ENCODE measurements at places on chromosomes 2 and 18. TPM values are rescaled to one million over a fixed set of nuclear protein-coding genes. Genes with fewer than 3 reads are reported as not detected.

DNA sequence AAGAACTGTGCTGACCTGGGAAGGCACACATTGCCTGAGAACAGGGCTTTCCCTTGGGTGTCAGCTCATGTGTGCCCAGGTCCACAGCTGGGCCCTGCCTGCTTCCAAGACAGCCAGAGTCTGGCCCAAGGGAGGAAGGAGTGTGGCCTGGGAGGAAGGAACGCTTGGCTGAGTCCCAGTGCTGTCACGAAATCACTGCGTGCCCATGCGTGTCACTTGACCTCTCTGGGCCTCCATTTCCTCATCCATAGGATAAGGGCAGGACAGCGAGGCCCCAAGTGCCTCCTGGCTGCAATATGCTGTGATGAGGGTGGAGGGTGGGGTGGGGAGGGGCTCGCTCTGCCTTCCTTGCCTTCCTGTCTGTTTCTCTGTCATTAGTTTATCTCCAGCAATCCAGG, 642 bp upstream of the KCNK3 start:
- H3K27me3 ChIP-seq, result no peaks in the 10 kb centered on the region
- H3K4me3 ChIP-seq, result peak overlapping the region; percentile 24
- peaks cover 31% of the 10 kb centered on the region for H3K4me1 ChIP-seq
- peak overlapping the region; percentile 91 for H3K27ac ChIP-seq
- H3K36me3 ChIP-seq, result no peaks in the 10 kb centered on the region
- peak; percentile 84 for DNase-seq

DNA sequence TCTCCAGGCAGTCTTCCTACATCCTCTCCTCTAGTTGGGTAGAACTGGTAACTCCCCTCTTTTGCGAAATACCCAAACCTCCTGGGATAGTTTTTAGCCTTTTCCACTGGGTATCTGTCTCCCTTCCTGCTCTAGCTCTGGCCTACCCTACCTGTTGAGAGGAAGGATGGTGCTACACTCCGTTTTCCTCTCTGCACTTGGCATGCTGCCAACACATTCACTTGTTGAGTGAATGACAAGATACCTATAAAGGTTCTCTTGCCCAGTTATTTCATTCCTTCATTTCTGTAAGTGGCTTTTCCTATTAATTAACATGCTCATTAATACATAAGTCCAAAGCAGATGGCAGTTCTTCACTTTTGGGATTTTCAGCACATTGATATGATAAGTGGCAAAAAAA, 293.8 kb downstream of the CNTNAP5 start:
- no peaks in the 10 kb centered on the region for H3K36me3 ChIP-seq
- no peaks in the 10 kb centered on the region for H3K27me3 ChIP-seq
- DNase-seq, result no peak
- H3K4me1 ChIP-seq, result no peaks in the 10 kb centered on the region

DNA sequence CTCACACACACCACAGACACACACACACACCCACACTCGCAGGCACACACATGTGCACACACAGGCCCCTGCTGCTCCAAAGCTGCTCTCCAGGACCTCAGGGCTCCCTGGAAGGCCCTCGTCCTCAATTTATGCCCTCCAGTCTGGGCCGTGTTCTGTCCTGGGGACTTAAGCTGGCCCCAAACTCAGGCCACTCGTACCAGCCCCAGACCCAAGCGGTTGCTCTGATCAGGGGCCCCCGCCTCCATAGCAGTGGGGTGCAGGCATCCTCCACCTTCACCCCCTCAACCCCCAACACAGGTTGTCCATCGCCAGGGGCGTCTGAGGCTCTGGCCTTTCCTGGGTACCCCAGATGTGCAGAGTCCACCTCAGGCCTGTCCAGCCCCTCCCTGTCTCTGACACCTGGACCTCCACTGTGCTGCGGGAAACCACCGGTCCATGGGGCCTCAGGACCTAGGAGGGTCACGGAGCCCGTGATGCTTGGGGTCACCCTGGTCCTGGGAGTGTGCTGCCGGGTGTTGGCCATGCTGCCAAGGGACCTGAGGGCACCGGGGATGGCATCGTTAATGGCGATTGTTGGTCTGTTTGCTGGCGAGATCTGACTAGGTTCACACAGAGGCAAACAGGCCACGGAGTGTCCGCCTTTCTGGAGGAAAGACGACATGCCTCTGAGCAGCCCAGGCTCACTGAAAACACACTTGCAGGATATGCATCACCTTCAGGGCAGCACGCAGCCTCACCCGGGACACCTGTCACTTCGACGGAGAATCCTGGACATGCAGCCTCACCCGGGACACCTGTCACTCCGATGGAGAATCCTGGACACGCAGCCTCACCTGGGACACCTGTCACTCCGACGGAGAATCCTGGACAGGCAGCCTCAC, 155.6 kb downstream of the NDUFA10 start:
- DNase-seq, result no peak
- no peaks in the 10 kb centered on the region for H3K27me3 ChIP-seq
- H3K4me1 ChIP-seq, result no peaks in the 10 kb centered on the region
- no peak overlapping the region for H3K27ac ChIP-seq
- no peaks in the 10 kb centered on the region for H3K36me3 ChIP-seq

GRCh38 chr2:121561617-121562268, 31.1 kb downstream of the RNU4ATAC start:
- H3K4me3 ChIP-seq, result no peak overlapping the region
- no peak overlapping the region for H3K27ac ChIP-seq
- peaks cover 23% of the 10 kb centered on the region for H3K4me1 ChIP-seq
- H3K36me3 ChIP-seq, result no peaks in the 10 kb centered on the region
- DNase-seq, result no peak
- no peaks in the 10 kb centered on the region for H3K27me3 ChIP-seq

- no peaks in the 10 kb centered on the region for H3K4me1 ChIP-seq
- no peaks in the 10 kb centered on the region for H3K36me3 ChIP-seq
- peak overlapping the region; percentile 73 for H3K27ac ChIP-seq
- H3K27me3 ChIP-seq, result no peaks in the 10 kb centered on the region
These were observed 84.7 kb upstream of the PELI1 start for GRCh38 chr2:64228918-64229317.

GRCh38 chr2:184294831-184295230, 303.5 kb upstream of the ZNF804A start:
- no peak for DNase-seq
- H3K4me3 ChIP-seq, result no peak overlapping the region
- no peaks in the 10 kb centered on the region for H3K27me3 ChIP-seq

DNA sequence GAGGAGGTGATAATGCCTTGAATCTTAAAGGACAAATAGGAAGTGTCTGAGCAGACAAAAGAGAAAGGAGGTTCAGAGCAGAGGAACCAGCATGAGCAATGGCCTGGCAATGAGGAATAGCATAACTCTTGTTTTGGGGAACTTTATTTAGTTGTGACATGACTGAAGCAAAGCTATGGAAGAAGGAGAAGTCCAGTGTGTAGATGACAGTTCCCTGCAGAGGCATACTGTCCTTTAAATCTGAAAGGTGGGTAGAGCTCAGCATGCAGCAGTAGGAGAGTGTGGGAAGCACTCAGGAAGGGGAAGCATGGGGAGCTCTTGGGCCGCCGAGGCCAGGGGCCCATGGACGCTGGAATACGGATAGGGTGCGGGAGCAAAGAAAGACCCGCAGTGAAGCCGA, 173.8 kb downstream of the SEPTIN10 start:
- peak; percentile 38 for DNase-seq
- H3K27me3 ChIP-seq, result no peaks in the 10 kb centered on the region
- H3K4me1 ChIP-seq, result no peaks in the 10 kb centered on the region
- peaks cover 24% of the 10 kb centered on the region for H3K36me3 ChIP-seq
- H3K4me3 ChIP-seq, result no peak overlapping the region
- H3K27ac ChIP-seq, result no peak overlapping the region

- no peaks in the 10 kb centered on the region for H3K36me3 ChIP-seq
- no peak for DNase-seq
These were observed 1.2 kb downstream of the MAL start for GRCh38 chr2:95026471-95027368.

DNA sequence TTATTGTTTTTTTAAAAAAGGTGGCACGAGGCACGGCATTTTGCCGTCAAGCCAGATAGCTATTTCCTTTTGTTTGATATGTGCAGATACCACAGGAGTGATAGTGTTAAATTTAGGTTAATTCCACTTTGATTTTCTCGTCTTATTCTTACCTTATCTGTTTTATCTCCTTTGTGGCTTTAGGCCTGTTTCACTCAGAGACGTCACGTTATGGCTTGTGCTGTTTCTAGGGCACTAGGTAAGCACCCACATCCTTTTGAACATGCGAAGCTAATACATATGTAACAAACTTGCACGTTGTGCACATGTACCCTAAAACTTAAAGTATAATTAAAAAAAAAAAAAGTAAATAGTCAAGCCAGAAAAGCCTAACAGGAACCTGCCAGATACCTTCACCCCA, 57.8 kb downstream of the C18orf63 start:
- no peak overlapping the region for H3K27ac ChIP-seq
- no peaks in the 10 kb centered on the region for H3K4me1 ChIP-seq
- H3K27me3 ChIP-seq, result no peaks in the 10 kb centered on the region
- DNase-seq, result no peak
- H3K36me3 ChIP-seq, result no peaks in the 10 kb centered on the region

GRCh38 chr2:194742706-194743105, 914.3 kb upstream of the SLC39A10 start:
- H3K27me3 ChIP-seq, result no peaks in the 10 kb centered on the region
- no peak overlapping the region for H3K4me3 ChIP-seq
- no peaks in the 10 kb centered on the region for H3K4me1 ChIP-seq
- H3K36me3 ChIP-seq, result no peaks in the 10 kb centered on the region

DNA sequence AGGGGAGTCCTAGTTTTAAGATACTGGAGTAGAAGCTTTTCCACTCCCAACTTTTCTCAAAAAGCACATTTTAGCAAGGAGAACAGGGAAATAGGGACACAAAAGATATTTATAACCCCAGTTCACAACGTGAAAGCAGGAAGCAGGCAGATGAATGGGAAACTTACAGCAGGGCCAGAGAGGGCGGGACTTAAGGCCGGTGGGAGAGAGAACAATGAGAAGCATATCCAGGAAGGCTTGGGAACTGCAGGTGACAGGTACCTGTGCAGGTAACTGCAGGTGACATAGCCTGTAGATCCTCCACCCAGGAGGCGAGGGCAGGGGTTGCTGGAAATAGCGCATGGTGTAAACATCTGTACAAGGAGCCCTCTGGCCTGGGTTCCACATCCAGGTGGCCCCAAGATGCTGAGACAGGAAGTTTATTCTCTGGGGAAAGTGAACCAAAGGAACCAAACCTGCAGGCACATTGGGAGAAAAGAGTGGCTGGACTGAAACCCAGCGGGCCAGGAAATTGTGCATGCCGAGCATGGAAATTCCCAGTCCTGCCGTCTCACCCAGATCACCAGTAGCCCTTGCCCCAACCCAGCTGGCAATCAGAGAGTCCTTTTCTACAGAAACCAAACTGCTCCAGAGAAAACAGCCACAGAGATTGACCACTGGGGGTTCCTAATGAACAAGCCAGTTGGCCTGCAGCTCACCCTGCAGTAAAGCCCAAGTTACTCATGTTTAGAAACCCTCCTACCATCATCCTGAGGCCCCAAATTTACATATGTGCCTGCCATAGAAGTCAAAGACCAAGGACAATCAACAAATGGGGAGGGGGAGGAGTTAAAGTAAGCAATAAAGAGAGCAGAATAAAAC, 24.3 kb upstream of the COL6A3 start:
- DNase-seq, result no peak
- H3K4me3 ChIP-seq, result no peak overlapping the region
- H3K4me1 ChIP-seq, result peaks cover 24% of the 10 kb centered on the region
- no peaks in the 10 kb centered on the region for H3K27me3 ChIP-seq

- no peak overlapping the region for H3K4me3 ChIP-seq
- no peak for DNase-seq
- H3K4me1 ChIP-seq, result no peaks in the 10 kb centered on the region
- H3K27me3 ChIP-seq, result no peaks in the 10 kb centered on the region
- no peak overlapping the region for H3K27ac ChIP-seq
- H3K36me3 ChIP-seq, result no peaks in the 10 kb centered on the region
These were observed 52.1 kb downstream of the NEMP2 start for GRCh38 chr2:190482451-190482850.

DNA sequence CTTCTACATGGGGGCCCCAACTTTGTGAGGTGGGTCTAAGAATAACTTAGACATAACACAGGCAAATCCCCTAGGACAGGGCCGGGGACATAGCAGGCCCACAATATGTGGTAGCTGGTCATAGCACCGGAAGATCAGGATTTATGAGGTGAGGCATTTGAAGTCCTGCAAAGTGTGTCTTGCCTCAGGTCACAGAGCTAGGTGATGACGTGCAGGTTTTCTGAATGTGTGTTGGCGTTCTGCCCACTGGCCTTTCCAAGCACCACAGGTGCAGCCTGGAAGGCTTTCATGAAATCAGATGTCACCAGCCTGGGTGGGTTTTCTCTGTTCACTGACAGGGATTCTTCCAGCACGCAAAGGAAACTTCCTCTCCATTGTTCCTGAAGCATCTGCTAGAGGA, 119.1 kb downstream of the LRATD1 start:
- H3K27me3 ChIP-seq, result no peaks in the 10 kb centered on the region
- no peak for DNase-seq
- no peak overlapping the region for H3K27ac ChIP-seq
- H3K4me3 ChIP-seq, result no peak overlapping the region

The LCT gene
- total RNA-seq, result not detected

The IL1F10 gene
- total RNA-seq, result not detected

The CD207 gene
- 0.71 TPM for total RNA-seq

The SLC38A11 gene
- total RNA-seq, result 0.49 TPM

The SERPINB13 gene
- total RNA-seq, result not detected

The DHRS9 gene
- 0.36 TPM for total RNA-seq

The LIMS4 gene
- total RNA-seq, result 4.6 TPM

The ANKRD30B gene
- total RNA-seq, result not detected

The MC4R gene
- total RNA-seq, result not detected

The SNRNP27 gene
- total RNA-seq, result 79.9 TPM

The CCDC148 gene
- total RNA-seq, result not detected

The RUFY4 gene
- 0.55 TPM for total RNA-seq

The PROKR1 gene
- 1.1 TPM for total RNA-seq

The COL4A4 gene
- 0.49 TPM for total RNA-seq

The KIF3C gene
- total RNA-seq, result 6.9 TPM
